ENCODE measurements at places on chromosomes 16 and 17. TPM values are rescaled to one million over a fixed set of nuclear protein-coding genes. Genes with fewer than 3 reads are reported as not detected.
A peak's percentile ranks its signal among the peaks of the same experiment; 100 is the strongest.

DNA sequence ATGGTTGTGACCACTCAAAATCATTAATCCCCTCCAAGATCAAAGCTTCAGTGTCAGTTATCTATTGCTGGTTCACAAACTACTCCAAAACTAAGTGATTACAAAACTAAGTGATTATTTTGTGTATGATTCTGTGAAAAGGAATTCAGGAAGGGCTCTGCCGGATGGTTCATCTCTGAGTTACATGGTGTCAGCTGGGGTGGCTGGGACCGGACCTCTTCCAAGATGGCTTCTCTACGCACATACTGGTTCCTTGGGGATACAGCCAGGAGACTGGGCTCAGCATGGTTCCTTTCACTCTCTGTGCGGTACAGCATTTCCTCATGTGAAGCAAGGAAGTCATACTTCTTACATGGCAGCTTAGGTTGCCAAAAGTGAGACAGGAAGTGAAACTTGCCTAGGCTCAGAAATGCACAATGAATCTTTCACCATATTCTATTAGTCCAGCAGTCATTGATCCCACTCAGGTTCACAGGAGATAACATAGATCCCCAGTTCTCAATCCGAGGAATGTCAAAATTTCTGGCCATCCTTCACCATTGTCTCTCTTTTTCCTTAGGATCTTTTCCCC lies 97.9 kb upstream of the IRX6 start:
- no peak overlapping the region for H3K27ac ChIP-seq
- H3K4me1 ChIP-seq: peaks cover 11% of the 10 kb centered on the region
- no peaks in the 10 kb centered on the region for H3K27me3 ChIP-seq
- no peak for DNase-seq
- H3K4me3 ChIP-seq: no peak overlapping the region
- H3K36me3 ChIP-seq: no peaks in the 10 kb centered on the region

DNA sequence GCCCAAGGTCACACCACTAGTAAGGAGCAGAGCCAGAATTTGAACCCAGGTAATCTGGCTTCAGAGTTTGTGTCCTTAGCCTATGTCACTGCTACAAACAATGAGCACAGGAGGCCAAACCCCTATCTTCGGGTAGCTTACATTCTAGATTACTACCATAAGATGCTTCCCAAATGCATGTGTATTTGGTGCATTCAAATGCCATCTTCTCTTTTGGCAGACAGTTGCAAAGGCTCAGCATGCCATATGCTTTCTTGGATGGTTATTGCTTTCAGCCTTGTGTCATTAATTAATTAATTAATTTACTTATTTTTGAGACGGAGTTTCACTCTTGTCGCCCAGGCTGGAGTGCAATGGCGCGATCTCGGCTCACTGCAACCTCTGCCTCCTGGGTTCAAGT lies 80.7 kb downstream of the DNAH3 start:
- no peak for DNase-seq
- no peaks in the 10 kb centered on the region for H3K36me3 ChIP-seq

DNA sequence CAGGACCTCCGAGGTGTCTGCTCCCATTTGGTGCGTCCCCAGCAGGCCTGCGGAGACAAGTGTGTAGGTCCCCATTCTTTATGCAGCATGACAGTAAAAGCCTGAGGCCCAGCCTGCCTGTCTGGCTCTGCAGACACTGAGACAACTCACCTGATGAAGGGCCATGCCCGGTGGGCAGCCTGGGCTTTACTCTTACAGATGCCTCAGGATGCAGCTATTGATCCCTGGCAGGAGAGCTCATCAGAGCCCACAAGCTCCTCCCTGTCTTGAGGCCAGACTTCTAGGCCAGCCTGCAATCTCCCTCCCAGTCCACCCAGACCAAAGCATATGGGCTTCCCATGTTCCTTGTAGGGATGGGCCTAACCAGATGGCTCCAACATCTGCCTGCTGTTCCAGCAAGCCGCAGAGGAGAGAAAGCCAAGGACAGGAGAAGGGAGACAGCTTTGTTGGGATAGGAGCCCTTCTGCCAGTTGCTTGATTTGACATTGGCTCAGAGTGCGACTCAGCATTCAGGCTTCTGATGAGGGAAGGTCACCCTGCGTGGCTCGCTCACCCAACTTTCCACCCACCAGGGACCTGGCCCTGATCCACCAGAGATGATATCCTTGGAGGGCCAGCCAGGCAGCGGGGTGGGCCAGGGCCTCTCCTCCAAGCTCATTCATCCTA lies 87.5 kb downstream of the SOCS1 start:
- H3K4me1 ChIP-seq: no peaks in the 10 kb centered on the region
- no peak overlapping the region for H3K4me3 ChIP-seq
- no peak overlapping the region for H3K27ac ChIP-seq
- H3K36me3 ChIP-seq: no peaks in the 10 kb centered on the region
- H3K27me3 ChIP-seq: no peaks in the 10 kb centered on the region

OR1A1 gene
- total RNA-seq: not detected

ZNF469 gene
- total RNA-seq: 1.9 TPM

PRKCB gene
- total RNA-seq: 16.4 TPM

CES4A gene
- 0.39 TPM for total RNA-seq

- no peaks in the 10 kb centered on the region for H3K4me1 ChIP-seq
- H3K27me3 ChIP-seq: no peaks in the 10 kb centered on the region
- H3K4me3 ChIP-seq: no peak overlapping the region
- peak; percentile 85 for DNase-seq
- peaks cover 21% of the 10 kb centered on the region for H3K36me3 ChIP-seq
Observed at GRCh38 chr17:69523244-69523861, 108.9 kb downstream of the MAP2K6 start.

DNA sequence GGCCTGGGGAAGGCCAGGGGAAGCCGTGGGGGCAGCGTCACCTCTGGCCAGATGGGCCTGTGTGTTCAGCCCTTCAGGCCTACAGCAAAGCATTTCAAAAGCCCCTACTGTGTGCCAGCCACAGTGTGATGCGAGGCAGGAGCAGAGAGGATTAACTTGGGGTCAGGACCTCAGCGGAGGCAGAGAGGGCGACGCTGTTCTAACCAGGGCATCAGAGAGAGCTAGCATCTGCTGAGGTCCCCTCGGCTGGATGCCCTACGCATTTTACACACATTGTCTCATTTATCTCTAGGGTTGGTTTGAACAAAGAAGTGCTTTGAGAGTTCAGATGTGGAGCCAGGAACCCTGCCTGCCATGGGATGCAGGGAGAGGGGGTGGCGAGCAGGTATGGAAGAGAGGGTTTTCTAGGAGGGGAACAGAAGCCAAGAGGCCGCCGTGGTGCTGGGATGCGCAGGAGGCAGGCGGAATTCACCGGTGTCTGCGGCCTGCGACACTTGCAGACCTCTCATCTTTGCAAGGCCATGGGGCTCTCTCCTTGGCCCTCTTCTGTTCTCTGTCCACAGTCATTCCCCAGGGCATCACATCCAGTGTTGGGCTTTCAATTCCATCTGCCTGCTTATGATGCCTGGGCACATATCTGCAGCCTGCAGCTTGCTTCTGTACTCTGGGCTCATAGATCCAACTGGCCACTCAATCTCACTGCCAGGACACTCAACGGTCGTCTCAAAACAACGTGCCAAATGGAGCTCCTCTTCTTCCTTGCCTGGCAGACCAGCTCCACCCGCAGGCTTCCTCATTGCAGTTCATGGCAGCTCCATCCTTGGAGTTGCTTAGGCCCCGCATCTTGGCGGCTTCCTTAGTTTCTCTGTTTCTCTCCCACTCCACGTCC lies 8.1 kb upstream of the NKD1 start:
- H3K27ac ChIP-seq: no peak overlapping the region
- H3K36me3 ChIP-seq: no peaks in the 10 kb centered on the region
- peak; percentile 55 for DNase-seq
- no peaks in the 10 kb centered on the region for H3K27me3 ChIP-seq

GRCh38 chr16:19436540-19436939 lies 18.9 kb downstream of the TMC5 start:
- peaks cover 7% of the 10 kb centered on the region for H3K4me1 ChIP-seq
- H3K4me3 ChIP-seq: no peak overlapping the region
- H3K27ac ChIP-seq: no peak overlapping the region
- no peak for DNase-seq
